ENCODE measurements at places on chromosomes 5 and 9.

- no peak for DNase-seq
Measured at GRCh38 chr9:14198047-14198840, 115.7 kb downstream of the NFIB start.

GRCh38 chr9:72809586-72809985 is 143.3 kb downstream of the ALDH1A1 start:
- no peak for DNase-seq

GRCh38 chr5:35061211-35061770 is 13.5 kb upstream of the AGXT2 start:
- no peak for DNase-seq

- DNase-seq, result no peak
Measured at GRCh38 chr5:129400395-129400983, 59.6 kb upstream of the ADAMTS19 start.

DNA sequence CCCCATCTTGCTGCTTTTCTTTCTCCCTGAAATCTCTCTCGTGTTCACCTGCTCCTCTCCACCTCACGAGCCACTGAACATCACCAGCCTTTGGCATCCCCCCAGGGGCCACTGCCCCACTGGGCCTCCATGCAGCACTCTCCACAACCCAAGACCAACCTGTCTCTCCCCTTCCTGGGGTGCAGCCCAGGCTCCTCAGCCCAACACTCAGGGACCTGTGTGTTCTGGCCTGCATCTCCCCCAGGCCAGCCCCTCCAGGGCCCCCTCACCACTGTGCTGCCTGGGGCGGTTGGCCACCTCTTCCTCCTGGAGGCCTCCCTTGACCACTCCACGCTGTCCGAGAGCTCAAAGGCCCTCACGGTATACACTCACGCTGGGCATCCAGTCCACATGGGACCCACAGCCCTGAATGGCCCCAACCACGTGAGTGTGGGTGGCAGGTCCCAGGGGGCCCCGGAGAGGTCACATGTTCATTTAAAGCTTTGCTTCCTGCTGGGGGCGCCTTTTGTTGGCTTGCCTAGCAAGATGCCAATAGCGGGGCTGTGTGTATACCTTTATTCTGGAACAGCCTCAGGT is 453 bp upstream of the DOK3 start:
- no peak for DNase-seq

DNA sequence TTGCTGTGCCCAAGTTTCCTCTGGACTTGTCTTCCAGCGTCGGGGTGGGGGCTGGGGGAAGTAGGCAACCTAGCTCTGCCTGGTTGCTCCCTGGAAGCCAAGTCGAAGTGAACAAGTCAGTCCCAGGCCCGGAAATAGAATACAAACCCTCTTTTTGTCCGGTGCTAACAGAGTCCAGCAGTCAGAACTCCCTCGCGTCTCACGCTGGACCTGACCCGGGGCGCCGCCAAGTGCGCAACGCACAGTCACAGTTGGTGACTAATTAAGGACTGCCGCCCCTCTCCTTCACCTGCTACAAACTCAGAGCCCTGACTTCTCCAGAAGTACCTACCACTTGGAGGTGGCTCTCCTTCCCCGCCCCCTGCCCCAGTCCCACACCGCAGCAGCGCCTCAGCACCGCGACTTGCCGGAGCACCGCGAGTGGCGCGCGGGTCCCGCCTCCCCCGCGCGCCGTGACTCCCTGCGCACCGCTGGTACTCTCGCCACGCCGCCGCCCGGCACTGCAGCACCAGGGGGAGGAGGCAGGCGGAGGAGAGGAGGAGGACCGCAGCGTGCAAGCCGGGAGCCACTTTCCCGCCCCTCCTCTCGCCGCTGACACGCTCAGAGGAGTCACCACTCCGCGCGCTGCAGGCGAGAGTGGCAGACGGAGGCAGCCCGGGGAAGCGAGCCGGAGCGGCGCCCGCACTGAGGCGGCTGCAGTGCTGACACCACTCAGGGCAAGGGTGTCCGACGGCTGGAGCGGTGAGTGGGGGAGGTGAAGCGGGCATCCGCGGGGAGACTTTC is at the start of gene SV2C:
Gene SV2C (plus strand): TSS at position 612 of the 783 bp plus-strand sequence. CDS start 48,368 bp downstream, outside the sequence.
- DNase-seq, result no peak

- no peak for DNase-seq
Measured at GRCh38 chr9:102237094-102237493, 498.6 kb upstream of the GRIN3A start.
